ENCODE measurements at places on chromosomes 5 and 9. TPM values are rescaled to one million over a fixed set of nuclear protein-coding genes. Genes with fewer than 3 reads are reported as not detected.

The PDGFRB gene
- total RNA-seq: 1.5 TPM

The F12 gene
- 4.0 TPM for total RNA-seq

The FYB1 gene
- total RNA-seq: 6.6 TPM

The SLC25A25 gene
- 13.0 TPM for total RNA-seq

- DNase-seq: no peak
Observed at GRCh38 chr9:9615086-9615485, 997.7 kb downstream of the PTPRD start.

DNA sequence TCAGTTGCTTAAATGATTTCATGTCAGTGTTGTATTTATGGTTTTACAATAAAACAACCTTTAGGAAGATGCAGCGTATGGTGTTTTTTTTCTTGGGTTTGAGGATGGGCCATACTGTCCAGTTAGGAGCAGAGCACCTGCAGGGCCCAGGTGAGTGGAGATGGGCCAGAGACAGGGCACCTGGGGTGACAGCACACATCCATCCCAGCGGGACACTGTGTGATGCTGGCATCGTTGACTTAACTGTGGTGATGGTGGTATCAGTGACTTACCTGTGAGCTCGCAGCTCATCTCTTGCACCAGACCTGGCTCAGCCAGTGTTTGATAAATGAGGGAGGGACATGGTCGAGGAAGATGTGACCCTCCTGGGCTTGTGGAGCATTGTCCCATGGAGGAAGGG, 21.6 kb downstream of the AMBP start:
- DNase-seq: no peak
